ENCODE measurements at places on chromosomes 5 and 9. TPM values are rescaled to one million over a fixed set of nuclear protein-coding genes. Genes with fewer than 3 reads are reported as not detected.

The SH3TC2 gene
- 10.6 TPM for total RNA-seq

The EGR1 gene
- 5.2 TPM for total RNA-seq

The PPP3R2 gene
- not detected for total RNA-seq

The PDE6A gene
- not detected for total RNA-seq

The GRIN1 gene
- total RNA-seq: 0.29 TPM

The CDX1 gene
- total RNA-seq: 0.57 TPM

The IL5 gene
- not detected for total RNA-seq

The C5 gene
- 2.4 TPM for total RNA-seq

The LCN15 gene
- not detected for total RNA-seq

The FBP2 gene
- not detected for total RNA-seq

The FOXD4L5 gene
- total RNA-seq: not detected

The PCDHGA1 gene
- 0.88 TPM for total RNA-seq
